Vagina (tissue), 2 donors: ENCODE measurements at places on chromosomes 3 and 15.
A peak's percentile ranks its signal among the peaks of the same experiment; 100 is the strongest.

- H3K27me3 ChIP-seq: no peaks in the 10 kb centered on the region
- no peak overlapping the region for H3K4me3 ChIP-seq
- no peak overlapping the region for H3K27ac ChIP-seq
- no peaks in the 10 kb centered on the region for H3K4me1 ChIP-seq
- no peaks in the 10 kb centered on the region for H3K36me3 ChIP-seq
Measured at GRCh38 chr3:112117841-112118571, 15.0 kb downstream of the GCSAM start.

DNA sequence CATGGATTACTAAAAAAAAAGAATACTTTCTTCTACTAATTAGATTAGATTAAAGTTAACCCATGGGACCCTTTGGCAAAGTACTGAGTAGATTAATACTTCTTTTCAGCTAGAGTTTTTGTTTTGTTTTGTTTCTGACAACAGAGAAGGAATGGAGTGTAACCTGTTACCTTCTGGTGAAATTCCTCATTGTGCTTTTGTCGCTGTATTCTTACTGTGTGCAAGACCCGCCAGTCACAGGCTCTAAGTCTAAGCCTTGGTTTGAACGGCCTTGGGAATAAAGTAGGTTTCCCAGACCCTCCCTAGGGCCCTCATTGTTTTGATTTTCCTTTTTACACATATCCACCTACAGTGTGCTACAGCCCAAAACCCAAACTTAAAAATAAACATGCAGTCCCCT, 171.1 kb upstream of the IL12A start:
- H3K4me3 ChIP-seq: no peak overlapping the region
- H3K27me3 ChIP-seq: no peaks in the 10 kb centered on the region
- peaks cover 12% of the 10 kb centered on the region for H3K4me1 ChIP-seq

DNA sequence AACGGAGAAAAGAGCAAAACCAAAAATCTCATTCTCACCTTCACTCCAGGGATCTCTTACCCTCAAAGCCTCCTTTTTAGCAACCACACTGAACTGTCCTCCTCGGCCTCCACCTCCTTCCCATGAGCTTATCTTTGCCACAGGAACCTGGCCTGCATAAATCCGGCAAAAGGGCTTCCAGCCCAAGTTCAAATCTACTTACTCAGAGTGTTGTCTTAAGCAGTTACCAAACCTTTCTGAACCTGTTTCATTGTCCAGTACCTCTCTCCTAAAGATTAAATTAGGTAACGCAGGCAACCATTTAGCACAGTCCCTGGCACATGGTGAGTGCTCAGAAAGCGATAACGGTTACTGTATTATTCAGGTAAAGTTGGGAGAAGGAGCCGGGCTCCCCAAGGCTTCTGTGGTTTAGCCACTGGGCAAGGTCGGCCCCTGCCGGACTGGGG, 777 bp downstream of the CIB1 start:
- H3K4me3 ChIP-seq: peak overlapping the region; percentile 70
- peak overlapping the region; percentile 83 for H3K27ac ChIP-seq
- H3K4me1 ChIP-seq: peaks cover 47% of the 10 kb centered on the region
- no peaks in the 10 kb centered on the region for H3K27me3 ChIP-seq
- DNase-seq: no peak

DNA sequence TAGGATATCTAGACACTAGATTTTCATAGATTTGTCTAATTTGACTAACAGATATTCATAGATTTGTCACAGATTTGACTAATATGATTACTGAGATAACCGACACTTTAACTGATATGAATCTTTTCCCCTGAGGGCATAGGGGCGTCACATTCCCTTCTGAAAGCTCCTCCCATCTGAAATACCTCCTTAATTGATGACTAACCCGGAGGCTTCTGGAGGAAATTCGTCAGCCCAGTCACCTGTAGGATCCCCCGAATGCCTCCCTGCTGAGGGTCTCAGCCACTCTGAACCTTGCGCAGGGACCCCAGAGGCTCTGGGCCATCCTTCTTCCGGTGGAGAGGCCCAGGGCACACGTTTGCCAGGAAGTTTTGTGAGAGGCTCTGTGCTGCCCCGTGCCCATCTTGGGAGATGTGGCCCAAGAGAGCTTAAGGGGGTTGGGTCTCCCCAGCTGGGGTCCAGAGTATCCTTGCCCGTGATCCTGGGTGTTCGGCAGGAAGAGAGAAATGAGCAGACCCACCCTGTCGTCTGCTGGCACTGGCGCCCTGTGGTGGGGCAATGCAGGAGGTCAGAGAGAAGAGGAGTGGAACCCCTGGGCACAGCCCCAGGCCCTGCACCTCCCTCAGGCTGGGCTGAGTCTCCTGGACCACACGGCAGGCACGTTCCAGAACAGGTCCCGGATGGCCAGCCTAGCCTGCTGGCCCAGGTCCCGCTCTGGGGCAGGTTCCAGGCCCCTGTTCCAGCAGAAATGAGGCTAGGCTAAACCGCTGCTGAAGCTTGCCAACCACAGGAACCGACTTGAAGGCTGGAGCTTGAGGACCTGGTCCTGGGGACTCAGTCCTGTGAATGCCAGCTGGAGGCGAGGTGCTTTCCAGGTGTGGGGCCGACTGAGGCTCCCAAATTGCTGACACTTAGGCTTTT, 1.7 kb downstream of the PLA2G4D start:
- H3K27ac ChIP-seq: peak overlapping the region; percentile 6
- no peak overlapping the region for H3K4me3 ChIP-seq
- H3K4me1 ChIP-seq: peaks cover 11% of the 10 kb centered on the region
- H3K36me3 ChIP-seq: no peaks in the 10 kb centered on the region
- DNase-seq: no peak
- H3K27me3 ChIP-seq: no peaks in the 10 kb centered on the region

DNA sequence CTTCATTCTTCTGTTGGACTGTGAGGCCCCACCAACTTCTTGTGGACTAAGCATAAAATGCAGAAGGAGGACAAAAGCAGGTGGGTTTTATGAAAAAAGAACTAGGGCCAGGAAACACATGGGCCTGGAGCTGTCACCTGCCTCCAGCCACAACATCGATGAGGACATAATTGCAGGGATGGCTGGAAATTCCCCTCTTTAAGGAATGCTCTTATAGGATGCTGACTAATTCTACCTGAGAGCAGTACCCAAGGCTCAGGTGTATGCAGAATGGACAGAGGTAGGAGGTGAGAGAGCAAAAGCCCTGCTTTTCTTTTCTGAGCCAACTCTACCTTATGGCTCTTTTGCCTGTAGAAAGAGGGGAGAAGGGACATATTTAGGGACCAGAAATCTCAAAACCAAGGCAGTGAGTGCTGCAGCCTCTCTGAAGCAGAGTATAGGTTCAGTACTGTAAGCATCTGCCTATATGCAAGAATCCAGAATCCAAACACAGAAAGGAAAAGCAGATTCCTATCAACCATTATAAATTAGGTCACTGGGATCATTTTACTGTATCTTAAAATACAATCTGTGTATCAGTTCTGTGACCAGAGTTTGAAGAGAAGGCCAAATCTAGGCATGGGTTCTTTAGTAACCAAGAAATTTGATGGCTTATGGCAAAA, 205.3 kb upstream of the WNT5A start:
- H3K27ac ChIP-seq: no peak overlapping the region
- H3K4me3 ChIP-seq: no peak overlapping the region
- no peaks in the 10 kb centered on the region for H3K27me3 ChIP-seq
- H3K36me3 ChIP-seq: no peaks in the 10 kb centered on the region
- no peak for DNase-seq
- no peaks in the 10 kb centered on the region for H3K4me1 ChIP-seq

GRCh38 chr3:188261011-188261410, 107.1 kb downstream of the LPP start:
- H3K4me3 ChIP-seq: no peak overlapping the region
- H3K36me3 ChIP-seq: no peaks in the 10 kb centered on the region
- H3K27ac ChIP-seq: peak overlapping the region; percentile 25

- H3K27ac ChIP-seq: no peak overlapping the region
- no peaks in the 10 kb centered on the region for H3K27me3 ChIP-seq
- H3K36me3 ChIP-seq: no peaks in the 10 kb centered on the region
- H3K4me3 ChIP-seq: no peak overlapping the region
Measured at GRCh38 chr15:58167095-58167691, 29.0 kb downstream of the AQP9 start.

GRCh38 chr3:74268753-74269152, 345.7 kb downstream of the CNTN3 start:
- no peak overlapping the region for H3K4me3 ChIP-seq
- H3K4me1 ChIP-seq: no peaks in the 10 kb centered on the region
- no peak for DNase-seq

- no peak for DNase-seq
- H3K27ac ChIP-seq: peak overlapping the region; percentile 76
- H3K27me3 ChIP-seq: no peaks in the 10 kb centered on the region
- H3K4me3 ChIP-seq: no peak overlapping the region
- H3K36me3 ChIP-seq: no peaks in the 10 kb centered on the region
- H3K4me1 ChIP-seq: peaks cover 19% of the 10 kb centered on the region
Measured at GRCh38 chr3:45560281-45560971, 34.1 kb upstream of the LIMD1 start.

DNA sequence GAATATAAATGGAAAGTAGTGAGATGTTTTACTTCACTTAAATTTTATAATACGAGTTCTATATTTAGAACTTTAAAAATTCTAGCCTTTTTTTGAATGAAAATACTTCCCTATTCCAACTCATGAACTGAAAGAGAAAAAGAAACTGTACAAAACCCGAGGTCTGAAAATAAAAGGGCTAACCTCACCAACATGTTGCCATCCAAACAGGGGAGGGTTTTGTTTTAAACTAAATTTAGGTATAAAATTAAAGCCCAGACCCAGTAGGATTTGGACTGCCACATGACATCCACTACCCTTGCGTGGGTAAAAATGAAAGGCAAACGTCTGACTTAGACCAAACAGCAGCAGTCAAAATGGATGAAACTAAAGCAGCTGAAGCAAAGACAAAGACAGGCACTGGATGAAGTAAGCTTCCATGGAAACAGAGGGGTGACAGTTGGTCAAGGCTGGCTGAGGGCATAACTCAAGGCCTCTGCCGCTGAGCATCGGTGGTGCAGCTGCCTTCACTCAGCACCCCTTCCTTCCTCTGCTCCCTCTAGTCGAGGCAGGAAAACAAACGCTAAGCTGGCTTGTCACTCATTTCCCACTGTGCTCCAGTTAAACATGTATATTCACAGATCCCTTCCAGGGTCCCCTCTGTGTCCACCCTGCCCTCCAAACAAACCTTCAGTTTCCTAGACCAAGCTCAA, 58.1 kb downstream of the TM4SF4 start:
- H3K27ac ChIP-seq: peak overlapping the region; percentile 53
- no peaks in the 10 kb centered on the region for H3K27me3 ChIP-seq
- no peaks in the 10 kb centered on the region for H3K36me3 ChIP-seq
- no peak overlapping the region for H3K4me3 ChIP-seq
- DNase-seq: no peak

- peaks cover 5% of the 10 kb centered on the region for H3K4me1 ChIP-seq
- no peaks in the 10 kb centered on the region for H3K36me3 ChIP-seq
- no peak overlapping the region for H3K27ac ChIP-seq
- no peak for DNase-seq
Measured at GRCh38 chr15:77287385-77287784, 132.5 kb downstream of the PEAK1 start.

GRCh38 chr3:104530934-104531333, 835.8 kb upstream of the ALCAM start:
- H3K27ac ChIP-seq: no peak overlapping the region
- no peak for DNase-seq
- H3K27me3 ChIP-seq: no peaks in the 10 kb centered on the region

DNA sequence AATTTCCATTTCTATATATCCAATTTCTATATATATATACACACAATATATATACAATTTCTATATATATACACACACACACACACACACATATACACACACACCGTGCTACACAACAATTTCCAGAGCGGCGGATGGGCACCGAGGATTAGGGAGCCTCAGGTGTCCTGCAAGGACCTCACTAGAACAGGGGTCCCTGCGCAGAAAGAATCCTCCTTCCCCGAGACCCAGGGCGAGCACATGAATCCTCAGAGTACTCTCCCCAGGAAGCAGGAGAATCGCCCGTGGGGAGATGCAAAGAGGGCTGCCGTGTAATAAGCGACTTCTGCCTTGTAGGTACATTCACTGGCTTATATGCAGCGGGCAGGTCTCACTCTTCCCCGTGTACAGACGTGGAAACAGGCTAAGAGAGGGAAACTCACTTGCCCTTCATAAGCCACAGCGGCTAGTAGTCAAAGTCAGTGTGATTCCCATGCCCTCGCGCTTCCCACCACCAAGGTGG, 467 bp downstream of the PIF1 start:
- peaks cover 20% of the 10 kb centered on the region for H3K4me1 ChIP-seq
- H3K4me3 ChIP-seq: peak overlapping the region; percentile 43
- H3K36me3 ChIP-seq: no peaks in the 10 kb centered on the region
- H3K27me3 ChIP-seq: no peaks in the 10 kb centered on the region
- H3K27ac ChIP-seq: peak overlapping the region; percentile 25
